ENCODE measurements at places on chromosomes 13 and 19.

GRCh38 chr13:27635266-27635665 is 13.6 kb downstream of the POLR1D start:
- peaks cover 21% of the 10 kb centered on the region for H3K36me3 ChIP-seq
- H3K27ac ChIP-seq = no peak overlapping the region
- H3K27me3 ChIP-seq = no peaks in the 10 kb centered on the region
- no peak for DNase-seq
- H3K4me3 ChIP-seq = no peak overlapping the region

DNA sequence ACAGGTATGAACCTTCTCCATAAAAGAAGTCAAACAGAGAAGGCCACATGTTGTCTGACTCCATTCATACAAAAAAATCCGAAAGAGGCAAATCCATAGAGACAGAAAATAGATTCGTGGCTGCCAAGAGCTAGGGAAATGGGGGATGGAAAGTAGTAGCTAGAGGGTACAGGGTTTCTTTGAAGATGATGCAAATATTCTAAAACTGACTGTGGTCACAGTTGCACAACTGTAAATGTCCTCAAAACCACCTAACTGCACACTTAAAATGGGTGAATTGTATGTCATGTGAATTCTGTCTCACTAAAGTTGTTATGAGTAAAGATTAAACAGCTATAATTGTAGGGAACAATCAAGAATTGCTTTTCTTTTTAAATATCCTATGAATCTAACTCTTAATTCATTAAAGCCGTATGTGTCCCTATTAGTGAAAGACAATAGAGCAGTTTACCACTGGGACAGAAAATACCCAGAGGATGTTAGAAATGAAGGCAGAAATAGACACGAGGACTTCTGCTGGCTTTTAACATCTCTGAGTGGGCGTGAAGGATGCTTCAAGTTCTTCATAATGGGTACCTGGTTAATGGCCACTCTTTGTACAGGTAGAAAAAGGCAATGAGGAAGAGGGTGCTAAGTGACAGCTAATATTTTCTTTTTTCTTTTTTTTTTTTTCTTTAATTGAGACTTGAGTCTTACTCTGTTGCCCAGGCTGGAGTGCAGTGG is 21.2 kb downstream of the INSR start:
- no peak for DNase-seq
- peaks cover 4% of the 10 kb centered on the region for H3K4me1 ChIP-seq
- H3K27me3 ChIP-seq = no peaks in the 10 kb centered on the region
- H3K36me3 ChIP-seq = no peaks in the 10 kb centered on the region
- H3K27ac ChIP-seq = no peak overlapping the region

- H3K27ac ChIP-seq = no peak overlapping the region
- no peak overlapping the region for H3K4me3 ChIP-seq
- H3K4me1 ChIP-seq = no peaks in the 10 kb centered on the region
Observed at GRCh38 chr13:72757792-72758535, 23.7 kb downstream of the DIS3 start.

DNA sequence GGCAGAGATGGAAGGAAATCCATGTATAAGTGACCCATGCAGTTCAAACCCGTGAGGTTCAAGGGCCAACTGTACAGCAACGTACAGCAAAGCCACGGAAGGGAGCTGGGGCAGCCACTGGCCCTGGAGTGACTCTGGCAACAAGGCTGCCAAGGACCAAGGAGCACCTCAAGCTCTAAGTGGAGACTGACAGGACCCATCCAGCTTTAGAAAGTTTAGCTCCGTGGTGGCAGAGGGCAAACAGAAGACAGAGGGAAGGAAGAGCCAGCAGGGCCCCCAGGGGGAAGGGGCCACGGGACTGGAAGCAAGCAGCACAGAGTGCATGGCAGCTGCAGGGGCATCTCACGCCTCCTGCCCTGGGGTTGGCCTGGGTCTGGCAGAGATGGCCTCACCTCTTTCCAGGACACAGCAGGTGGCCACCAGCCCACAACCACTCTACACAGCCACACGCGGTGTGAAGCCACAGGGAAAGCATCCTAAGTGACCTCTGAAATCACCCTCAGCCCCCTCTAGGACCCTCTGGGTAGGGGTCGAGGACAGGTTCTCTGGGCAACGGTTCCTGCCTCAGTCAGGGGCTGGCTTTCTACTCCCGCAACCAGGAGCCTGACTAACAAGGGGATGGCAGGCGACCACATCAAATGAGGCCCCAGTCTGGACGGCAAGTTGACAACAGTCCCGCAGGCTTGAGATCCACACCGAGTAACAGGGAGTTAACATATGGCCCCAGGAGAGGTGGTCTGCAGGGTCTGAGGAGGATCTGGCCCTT is 3.8 kb downstream of the MIER2 start:
- no peaks in the 10 kb centered on the region for H3K27me3 ChIP-seq
- H3K4me1 ChIP-seq = peaks cover 24% of the 10 kb centered on the region
- no peak for DNase-seq
- no peak overlapping the region for H3K4me3 ChIP-seq

- no peaks in the 10 kb centered on the region for H3K36me3 ChIP-seq
- no peak overlapping the region for H3K27ac ChIP-seq
- H3K4me3 ChIP-seq = no peak overlapping the region
- no peak for DNase-seq
Observed at GRCh38 chr19:3768015-3768747, 3.8 kb downstream of the RAX2 start.

- no peak for DNase-seq
- H3K36me3 ChIP-seq = no peaks in the 10 kb centered on the region
- no peaks in the 10 kb centered on the region for H3K27me3 ChIP-seq
- peaks cover 11% of the 10 kb centered on the region for H3K4me1 ChIP-seq
- no peak overlapping the region for H3K27ac ChIP-seq
- H3K4me3 ChIP-seq = no peak overlapping the region
Observed at GRCh38 chr19:46898731-46899130, 37.9 kb downstream of the ARHGAP35 start.

- no peak overlapping the region for H3K4me3 ChIP-seq
- H3K27ac ChIP-seq = no peak overlapping the region
- no peak for DNase-seq
Observed at GRCh38 chr13:37277007-37277406, 171.5 kb upstream of the CSNK1A1L start.

- no peak for DNase-seq
- no peak overlapping the region for H3K4me3 ChIP-seq
- H3K27ac ChIP-seq = no peak overlapping the region
- H3K27me3 ChIP-seq = no peaks in the 10 kb centered on the region
- H3K36me3 ChIP-seq = no peaks in the 10 kb centered on the region
Observed at GRCh38 chr13:89755729-89756492, 1591.6 kb upstream of the MIR17HG start.

DNA sequence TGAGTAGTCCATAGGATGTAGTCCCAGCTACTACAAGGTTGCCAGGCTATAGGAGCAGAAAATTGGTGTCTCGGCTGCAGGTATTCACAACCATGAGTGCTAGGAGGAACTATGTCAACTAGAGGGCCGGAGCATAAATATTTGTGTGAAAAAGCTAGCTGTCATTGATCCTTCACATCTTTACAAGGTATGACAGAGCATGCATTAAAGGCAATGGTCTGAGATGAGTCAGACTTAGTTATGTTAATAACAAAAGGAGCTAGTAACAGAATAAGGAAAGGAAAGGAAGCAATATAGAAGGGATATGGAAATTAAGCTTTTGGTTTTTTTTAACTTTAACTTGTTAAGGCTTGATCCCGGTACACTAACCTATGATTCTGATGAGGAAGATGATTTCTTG is 40.9 kb upstream of the PSG9 start:
- H3K4me3 ChIP-seq = no peak overlapping the region
- H3K27ac ChIP-seq = no peak overlapping the region
- H3K4me1 ChIP-seq = no peaks in the 10 kb centered on the region
- H3K36me3 ChIP-seq = no peaks in the 10 kb centered on the region
- no peaks in the 10 kb centered on the region for H3K27me3 ChIP-seq

- H3K27me3 ChIP-seq = peaks cover 35% of the 10 kb centered on the region
- no peak overlapping the region for H3K4me3 ChIP-seq
- no peak overlapping the region for H3K27ac ChIP-seq
- DNase-seq = no peak
- H3K4me1 ChIP-seq = peaks cover 22% of the 10 kb centered on the region
Observed at GRCh38 chr19:51686171-51686570, 7.0 kb upstream of the SPACA6 start.

DNA sequence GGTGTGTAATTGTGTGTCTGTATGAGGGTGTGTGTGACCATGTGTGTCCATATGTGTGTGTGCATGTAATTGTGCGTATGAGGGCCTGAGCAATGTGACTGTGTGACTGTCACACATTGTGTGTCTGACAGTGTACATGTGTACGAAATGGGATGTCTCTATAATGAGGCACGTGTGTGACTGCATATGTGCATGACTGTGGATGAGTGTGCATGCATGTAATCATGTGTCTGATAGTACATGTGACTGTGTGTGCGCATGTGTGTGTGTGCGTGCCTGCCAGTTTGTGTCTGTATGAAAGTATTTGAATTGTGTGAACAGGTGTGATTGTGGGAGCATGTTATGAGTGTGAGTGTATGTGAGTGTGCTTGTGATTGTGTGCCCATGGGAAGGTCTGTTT is 2.2 kb upstream of the ACSBG2 start:
- H3K27me3 ChIP-seq = no peaks in the 10 kb centered on the region
- no peak for DNase-seq
- H3K27ac ChIP-seq = no peak overlapping the region

DNA sequence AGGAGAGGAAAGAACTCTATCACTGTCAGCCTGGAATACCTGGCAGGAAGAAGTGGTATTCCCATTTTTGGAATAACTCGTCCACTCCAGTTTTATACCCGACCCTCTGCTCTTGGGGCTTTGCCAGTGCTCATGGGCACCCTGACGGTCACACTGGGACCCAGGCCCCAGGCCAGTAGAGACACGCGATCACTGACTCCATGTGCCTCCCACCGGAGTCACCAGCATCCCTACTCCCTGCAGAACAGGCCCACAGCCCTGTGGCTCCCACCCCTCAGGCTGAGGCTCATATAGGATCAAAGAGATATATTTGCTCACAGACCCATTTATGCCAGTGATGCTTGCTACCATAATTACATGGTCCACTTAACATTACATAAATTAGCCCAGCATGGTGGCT is 3.5 kb downstream of the GRTP1 start:
- H3K27ac ChIP-seq = no peak overlapping the region
- no peak overlapping the region for H3K4me3 ChIP-seq
- H3K27me3 ChIP-seq = peaks cover 33% of the 10 kb centered on the region

DNA sequence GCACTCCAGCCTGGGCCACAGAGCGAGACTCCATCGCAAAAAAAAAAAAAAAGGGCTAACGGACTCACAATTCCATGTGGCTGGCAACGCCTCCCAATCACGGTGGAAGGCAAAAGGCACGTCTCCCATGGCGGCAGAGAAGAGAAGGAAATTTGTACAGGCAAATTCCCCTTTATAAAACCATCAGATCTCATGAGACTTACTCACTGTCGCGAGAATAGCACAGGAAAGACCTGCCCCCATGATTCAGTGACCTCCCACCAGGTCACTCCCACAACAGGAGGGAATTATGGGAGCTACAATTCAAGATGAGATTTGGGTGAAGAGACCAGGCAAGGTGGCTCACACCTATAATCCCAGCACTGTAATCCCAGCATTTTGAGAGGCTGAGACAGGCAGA is 18.7 kb upstream of the NMRK2 start:
- no peaks in the 10 kb centered on the region for H3K4me1 ChIP-seq
- H3K36me3 ChIP-seq = no peaks in the 10 kb centered on the region
- H3K27me3 ChIP-seq = no peaks in the 10 kb centered on the region
- DNase-seq = no peak
- H3K27ac ChIP-seq = no peak overlapping the region
